ENCODE measurements at places on chromosomes 2 and 18.

- no peak for DNase-seq
Measured at GRCh38 chr2:44731505-44731904, 210.0 kb upstream of the SIX3 start.

DNA sequence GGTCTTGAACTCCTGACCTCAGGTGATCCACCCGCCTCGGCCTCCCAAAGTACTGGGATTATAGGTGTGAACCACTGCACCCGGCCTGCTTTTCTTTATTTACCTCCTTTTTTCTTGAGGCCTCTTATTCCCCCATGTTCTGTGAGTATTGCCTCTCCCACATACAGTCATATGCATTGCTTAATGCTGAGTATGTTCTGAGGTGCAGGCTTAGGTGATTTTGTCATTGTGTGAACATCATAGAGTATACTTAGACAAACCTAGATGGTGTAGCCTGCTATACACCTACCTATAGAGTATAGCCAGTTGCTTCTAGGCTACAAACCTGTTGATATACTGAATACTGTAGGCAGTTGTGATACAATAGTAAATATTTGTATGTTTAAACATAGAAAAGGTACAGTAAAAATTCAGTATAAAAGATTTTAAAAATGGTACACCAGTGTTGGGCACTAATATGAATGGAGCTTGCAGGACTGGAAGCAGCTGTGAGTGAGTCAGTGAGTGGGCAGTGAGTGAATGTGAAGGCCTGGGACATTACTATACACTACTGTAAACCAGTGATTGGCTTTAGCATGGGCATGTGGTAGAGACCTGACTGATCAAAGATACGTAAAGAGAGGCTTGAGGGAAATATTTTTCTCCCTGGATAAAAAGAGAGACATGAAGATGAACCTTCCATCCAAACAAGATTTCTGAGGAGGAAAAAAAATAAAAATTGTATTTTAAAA, 17.6 kb downstream of the SLC39A10 start:
- no peak for DNase-seq

DNA sequence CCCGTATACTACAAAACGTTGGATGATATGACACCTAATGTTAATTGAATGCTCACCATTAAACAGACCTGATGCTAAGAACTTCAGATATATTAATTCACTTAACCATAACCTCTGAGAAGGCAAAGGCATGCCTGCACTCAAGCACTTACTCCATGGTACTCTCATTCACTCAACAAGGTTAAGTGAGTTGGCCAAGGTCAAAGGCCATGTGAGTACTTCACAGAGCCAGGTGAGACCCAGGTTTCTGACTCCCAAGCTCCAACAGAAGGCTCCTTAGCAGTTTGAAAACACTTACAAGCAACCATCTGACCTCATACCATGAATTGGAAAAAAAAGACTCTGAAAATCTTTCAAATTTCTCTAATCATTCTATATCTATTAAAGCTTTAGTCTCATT, 198.8 kb downstream of the L3MBTL4 start:
- no peak for DNase-seq

- no peak for DNase-seq
Measured at GRCh38 chr2:233457356-233457755, 103.1 kb downstream of the DGKD start.

- DNase-seq: no peak
Measured at GRCh38 chr2:189876271-189876670, 92.0 kb downstream of the PMS1 start.

DNA sequence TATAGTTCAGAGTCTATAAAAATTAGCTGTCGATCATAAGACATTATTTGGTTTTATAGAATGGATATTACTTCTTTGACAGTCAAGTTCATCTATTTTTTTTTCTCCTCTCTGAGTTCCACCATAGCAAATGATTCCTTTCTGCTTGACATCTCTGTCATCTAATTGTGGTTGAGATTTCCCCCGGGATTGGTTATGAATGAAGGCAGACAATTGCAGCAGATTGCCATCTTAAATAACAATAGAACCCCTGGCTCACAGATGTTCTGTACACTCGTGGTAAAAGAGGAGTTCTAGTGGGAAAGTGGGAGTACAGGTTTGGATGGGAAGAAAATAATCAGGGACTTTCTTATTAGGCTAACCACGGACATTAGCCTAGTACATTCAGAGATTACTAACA, 292.1 kb upstream of the NRXN1 start:
- no peak for DNase-seq

DNA sequence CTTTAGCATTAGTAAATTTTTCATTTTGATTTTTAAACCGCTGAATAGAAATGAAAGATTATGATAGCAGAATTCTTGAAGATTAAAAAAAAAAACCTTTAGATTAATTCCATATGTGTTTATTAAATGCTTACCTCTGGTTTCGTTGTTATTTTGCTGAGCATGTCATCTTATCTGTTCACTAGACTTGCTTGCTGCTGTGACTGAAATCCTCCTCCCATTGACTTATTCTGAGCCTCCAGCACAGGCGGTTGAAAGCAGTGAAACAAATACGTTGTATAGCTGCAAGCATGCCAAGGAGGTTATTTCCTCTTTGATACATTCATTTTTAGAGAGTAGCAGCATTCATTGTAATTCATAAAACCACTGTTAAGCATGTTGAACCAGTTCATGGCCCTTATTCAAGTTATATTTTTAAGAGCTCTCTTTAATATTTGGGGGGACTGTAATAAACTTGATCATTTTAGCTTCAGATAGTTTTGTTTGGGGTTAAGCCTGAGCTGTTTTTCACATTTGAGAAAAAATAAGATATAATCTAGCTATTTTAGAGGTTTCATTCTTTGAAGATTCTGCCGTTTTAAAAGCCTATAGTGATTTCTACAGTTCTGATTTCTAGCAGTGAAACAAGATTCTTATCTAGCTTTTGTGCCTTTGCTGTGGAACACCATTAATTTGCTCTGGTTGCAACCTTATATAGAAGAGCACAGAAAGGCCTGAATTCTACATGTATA, at the start of gene HTR2B:
HTR2B (minus strand) TSS at position 205 of the 731 bp plus-strand sequence. CDS start 1,278 bp downstream, outside the sequence.
- no peak for DNase-seq

DNA sequence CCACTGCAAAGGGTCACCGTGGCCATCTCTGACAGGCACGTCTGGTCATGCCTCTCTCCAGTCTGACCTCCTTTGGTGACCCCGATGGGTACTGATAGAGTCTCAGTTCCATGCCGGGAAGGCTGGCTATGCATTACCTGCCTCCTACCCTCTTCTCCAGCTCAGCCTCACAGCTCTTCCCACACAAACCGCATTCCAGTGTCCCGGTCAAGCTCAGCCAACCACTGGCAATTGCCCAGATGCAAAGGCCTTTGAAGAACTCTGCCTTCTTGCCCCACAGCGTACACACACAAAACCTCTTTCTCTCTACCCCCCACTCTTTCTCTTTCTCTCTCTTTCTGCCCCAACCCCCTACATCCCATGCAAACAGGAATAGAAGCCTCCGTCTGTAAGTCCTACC, 37.6 kb downstream of the TMEM163 start:
- no peak for DNase-seq

GRCh38 chr2:171247741-171248662, 87.3 kb upstream of the TLK1 start:
- DNase-seq: no peak

DNA sequence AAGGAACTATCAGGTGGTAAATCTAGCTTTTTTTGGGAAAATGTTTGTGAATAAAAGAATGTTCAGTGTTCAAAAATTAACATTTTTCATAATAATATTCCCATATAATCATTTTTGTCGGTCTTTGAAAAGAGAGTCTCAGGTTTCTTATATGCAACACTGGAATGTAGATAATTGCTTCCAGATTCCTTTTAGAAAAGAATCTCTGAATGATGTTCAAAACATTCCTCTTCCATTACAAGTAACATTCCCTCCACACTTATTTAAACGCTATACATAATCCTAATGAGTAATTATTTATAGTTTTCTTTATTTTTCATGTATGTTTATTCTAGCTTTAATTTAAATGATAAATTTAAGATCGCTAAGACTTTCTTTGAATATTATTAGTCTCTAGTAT, 7.0 kb downstream of the ZSWIM2 start:
- no peak for DNase-seq

DNA sequence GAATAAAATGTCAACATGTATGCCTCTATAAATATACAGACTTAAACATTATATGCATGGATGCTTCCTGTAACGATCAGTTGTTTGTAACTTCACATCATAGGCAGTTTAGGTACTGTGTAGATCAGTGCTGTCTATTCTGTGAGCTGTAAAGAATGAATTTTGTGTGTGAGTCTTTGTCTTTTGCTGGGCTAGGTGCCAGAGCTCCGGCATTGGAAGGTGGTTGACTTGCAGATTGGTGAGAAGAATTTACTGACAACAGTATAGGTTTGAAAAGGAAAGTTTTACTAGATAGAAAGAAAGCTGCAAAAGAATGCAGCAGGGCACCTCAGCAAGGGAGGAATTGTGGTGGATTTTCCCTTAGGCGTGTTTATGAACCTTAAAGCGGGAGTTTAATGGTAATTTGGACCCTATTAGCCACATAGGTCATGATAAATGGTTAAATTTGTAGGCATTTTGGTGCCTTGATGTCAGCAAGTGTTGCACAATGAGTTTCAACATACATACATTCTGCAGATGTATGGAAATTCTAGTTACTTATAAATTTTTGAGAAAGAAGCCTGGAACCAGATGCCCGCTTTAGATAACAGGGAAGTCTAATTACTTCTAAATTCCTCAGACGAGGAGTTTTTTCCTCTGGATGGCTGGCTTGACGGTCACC, 6.7 kb upstream of the QPCT start:
- no peak for DNase-seq

GRCh38 chr2:127694986-127695385, 6.3 kb upstream of the SFT2D3 start:
- no peak for DNase-seq

GRCh38 chr18:45046961-45047360, 366.3 kb downstream of the SETBP1 start:
- DNase-seq: no peak

DNA sequence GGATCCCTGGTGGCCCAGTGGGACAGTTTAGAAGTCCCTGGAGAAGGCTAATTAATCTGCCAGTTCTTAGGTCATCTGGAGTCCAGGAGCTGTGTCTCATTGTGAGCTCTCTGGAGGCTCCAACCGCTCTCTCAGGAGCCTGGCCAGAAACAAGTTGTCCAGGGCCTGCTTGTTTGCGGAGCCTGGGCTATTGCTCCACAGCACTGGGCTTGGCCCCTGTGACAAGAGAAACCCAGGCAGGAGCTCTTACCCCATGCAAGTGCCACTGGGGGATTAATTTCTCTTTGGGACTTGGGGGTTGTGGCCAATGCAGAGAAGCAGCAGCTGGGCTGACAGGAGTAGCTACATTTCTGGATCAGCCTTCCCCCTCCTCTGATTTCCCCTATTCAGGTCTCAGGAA, 24.5 kb upstream of the TNP1 start:
- no peak for DNase-seq

DNA sequence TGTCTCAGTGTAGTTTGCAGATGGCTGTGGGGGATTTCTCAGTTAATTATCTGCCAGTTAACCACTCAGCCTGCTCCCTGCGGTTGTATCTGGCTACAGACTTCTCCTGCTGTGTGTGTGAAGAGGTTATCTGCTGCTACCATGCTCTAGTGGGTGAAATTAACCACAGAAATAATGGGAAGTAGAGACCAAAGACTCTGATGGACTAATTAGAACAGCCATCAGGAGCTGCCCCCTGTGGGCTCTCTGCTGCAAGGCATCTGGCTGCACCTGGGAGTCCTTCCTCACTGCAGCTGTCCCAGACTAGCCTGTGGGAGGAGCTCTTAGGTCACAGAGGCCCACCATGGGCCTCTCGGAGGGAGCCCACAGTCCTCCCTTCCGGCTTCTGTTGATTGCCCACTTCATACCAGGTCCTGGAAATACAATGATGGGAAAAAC, 66.6 kb downstream of the CTIF start:
- no peak for DNase-seq

DNA sequence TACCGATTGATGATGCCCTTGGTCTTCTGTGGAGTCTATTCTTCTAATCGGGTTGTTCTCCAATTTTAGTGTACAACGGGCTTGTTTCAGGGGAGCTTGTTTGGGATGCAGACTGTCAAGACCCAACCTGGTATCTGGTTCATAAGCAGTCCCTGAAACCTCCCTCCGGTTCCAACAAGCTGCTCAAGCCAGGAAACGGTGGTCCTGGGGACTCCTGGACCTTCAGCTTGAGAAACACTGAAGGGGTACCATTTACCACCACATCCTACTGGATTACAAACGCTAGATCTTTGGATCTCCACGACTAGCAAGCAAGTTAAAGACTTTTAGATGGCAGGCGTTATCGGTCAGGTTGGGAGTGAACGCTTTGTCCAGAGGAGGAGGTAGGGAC, 2.0 kb downstream of the BCL2 start:
- no peak for DNase-seq

GRCh38 chr2:162073888-162074631, at the start of gene DPP4:
Gene DPP4 (minus strand): TSS chr2:162074215. CDS start chr2:162073981, 234 bp downstream.
- DNase-seq: no peak

DNA sequence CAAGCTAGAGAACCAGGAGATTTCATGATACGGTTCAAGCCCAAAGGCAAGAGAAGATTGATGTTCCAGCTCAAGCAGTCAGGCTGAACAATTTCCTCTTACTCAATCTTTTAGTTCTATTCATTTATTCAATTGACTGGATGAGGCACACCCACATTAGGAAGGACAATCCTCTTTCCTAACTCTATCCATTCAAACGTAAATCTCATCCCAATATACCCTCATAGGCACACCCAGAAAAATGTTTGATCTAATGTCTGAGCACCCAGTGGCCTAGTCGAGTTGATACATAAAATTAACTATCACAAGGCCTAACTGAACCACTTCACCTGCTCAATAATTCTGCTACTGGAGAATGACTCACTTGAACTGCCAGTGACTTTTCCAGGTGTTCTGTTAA, 180.7 kb downstream of the RAD51AP2 start:
- no peak for DNase-seq

- DNase-seq: no peak
Measured at GRCh38 chr2:72824224-72824842, 1.5 kb downstream of the EXOC6B start.

- no peak for DNase-seq
Measured at GRCh38 chr2:128090575-128090944, 440 bp upstream of the UGGT1 start.

DNA sequence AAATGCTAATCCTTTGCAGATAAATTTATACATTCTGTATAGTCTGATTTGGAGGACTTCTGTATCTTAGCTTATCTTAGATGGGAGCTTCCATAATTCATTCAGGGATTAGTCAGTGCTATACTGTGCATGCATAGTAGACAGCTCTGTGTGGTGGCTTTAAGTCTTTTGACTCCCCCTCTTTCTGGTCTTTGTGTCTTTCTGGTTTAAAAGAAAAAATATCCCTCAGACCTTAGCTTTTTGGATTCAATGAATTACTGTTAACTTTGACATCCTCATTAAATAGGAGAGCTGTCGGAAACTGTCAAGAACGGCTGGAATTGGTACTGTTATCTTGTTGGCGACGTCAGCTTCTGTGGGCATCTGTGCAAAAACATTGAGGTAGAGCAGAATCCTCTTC, 130.4 kb downstream of the SPTBN1 start:
- DNase-seq: no peak

GRCh38 chr2:48590017-48590416, 27.6 kb upstream of the GTF2A1L start:
- no peak for DNase-seq
